ENCODE measurements at places on chromosomes 11 and 22.

GRCh38 chr11:111402411-111402810 is 23.3 kb upstream of the POU2AF1 start:
- DNase-seq: no peak

GRCh38 chr22:33404723-33405122 is 346.5 kb upstream of the SYN3 start:
- DNase-seq: no peak

GRCh38 chr22:22018825-22019658 is 36.5 kb upstream of the TOP3B start:
- no peak for DNase-seq

- peak; percentile 81 for DNase-seq
Measured at GRCh38 chr11:63837027-63837688, 1.8 kb upstream of the MARK2 start.

DNA sequence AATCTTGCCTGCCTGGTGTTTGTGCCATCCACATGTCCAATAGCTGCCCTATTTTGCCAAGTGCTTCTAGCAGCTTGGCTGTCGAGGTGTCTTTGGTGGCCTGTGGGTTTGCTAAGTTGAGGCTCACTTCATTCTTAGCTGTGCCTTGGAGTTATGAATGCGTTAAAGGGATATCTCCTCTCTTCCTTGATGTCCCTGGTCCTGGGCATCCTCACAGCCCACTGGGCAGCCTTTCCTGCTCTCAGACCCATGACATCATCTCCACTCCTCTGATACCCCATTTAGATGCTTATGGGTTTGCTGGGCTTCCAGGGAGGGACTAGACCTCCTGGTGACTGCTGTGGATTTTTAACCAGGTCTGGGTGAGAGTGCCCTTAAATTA is 1.3 kb downstream of the LDLRAD3 start:
- no peak for DNase-seq

- no peak for DNase-seq
Measured at GRCh38 chr22:37887584-37888378, 18.3 kb upstream of the MICALL1 start.

GRCh38 chr11:119706887-119707286 is 22.1 kb downstream of the NECTIN1 start:
- peak; percentile 51 for DNase-seq
